T-helper 1 cell treated with Interleukin-12 subunit alpha and Interleukin-12 subunit beta and Interleukin-4 antibody, amounts not matched to agents 30 ng/mL and 1 ng/mL, for 36 hours (primary cell): ENCODE measurements at places on chromosomes 1 and 21. TPM values are rescaled to one million over a fixed set of nuclear protein-coding genes. Genes with fewer than 3 reads are reported as not detected.

The LEFTY1 gene
- not detected in 2 replicates for total RNA-seq

The KCNJ6 gene
- not detected in 2 replicates for total RNA-seq

The MYOG gene
- total RNA-seq: not detected in 2 replicates

The MTR gene
- 37.1 and 38.5 TPM in 2 replicates for total RNA-seq

The MRPL24 gene
- 61.0 and 67.4 TPM in 2 replicates for total RNA-seq

The CRNN gene
- not detected in 2 replicates for total RNA-seq

The SH2D1B gene
- total RNA-seq: not detected in 2 replicates

The PLA2G2D gene
- total RNA-seq: not detected in 2 replicates

The WDR47 gene
- total RNA-seq: 10.3 and 11.4 TPM in 2 replicates

The GNAT2 gene
- 0.15 TPM in 1 of 2 replicates, not detected in the other for total RNA-seq
